Testis (tissue), 5 donors: ENCODE measurements at places on chromosomes 5 and 9.

DNA sequence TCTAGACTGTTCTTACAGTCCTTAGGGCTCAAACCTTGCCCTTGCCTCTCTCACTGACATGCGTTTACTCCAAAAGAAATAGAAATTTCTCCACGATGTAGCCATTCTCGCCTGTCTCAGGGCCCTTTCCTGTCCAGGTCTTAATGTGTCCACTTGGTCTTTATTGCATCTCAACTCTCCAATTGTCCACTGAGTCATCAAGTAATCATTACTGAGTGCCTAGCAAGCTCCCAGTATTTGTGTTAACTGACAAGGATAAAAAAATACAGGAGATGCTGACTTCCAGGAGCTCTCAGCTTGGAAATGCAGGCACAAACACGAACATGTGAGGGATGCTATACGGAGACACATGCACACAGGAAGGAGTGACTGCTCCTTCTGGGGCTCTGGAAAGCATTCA lies 147.3 kb downstream of the ARSB start:
- H3K27ac ChIP-seq: no peak overlapping the region
- no peaks in the 10 kb centered on the region for H3K27me3 ChIP-seq
- no peak overlapping the region for H3K4me3 ChIP-seq
- DNase-seq: no peak
- H3K36me3 ChIP-seq: no peaks in the 10 kb centered on the region
- H3K4me1 ChIP-seq: no peaks in the 10 kb centered on the region

GRCh38 chr9:90175257-90175656 lies 467.4 kb downstream of the DIRAS2 start:
- no peaks in the 10 kb centered on the region for H3K36me3 ChIP-seq
- no peaks in the 10 kb centered on the region for H3K27me3 ChIP-seq
- no peaks in the 10 kb centered on the region for H3K4me1 ChIP-seq

GRCh38 chr9:33703430-33704102 lies 91.8 kb upstream of the PRSS3 start:
- H3K4me3 ChIP-seq: no peak overlapping the region
- H3K36me3 ChIP-seq: no peaks in the 10 kb centered on the region
- DNase-seq: no peak
- no peaks in the 10 kb centered on the region for H3K27me3 ChIP-seq

DNA sequence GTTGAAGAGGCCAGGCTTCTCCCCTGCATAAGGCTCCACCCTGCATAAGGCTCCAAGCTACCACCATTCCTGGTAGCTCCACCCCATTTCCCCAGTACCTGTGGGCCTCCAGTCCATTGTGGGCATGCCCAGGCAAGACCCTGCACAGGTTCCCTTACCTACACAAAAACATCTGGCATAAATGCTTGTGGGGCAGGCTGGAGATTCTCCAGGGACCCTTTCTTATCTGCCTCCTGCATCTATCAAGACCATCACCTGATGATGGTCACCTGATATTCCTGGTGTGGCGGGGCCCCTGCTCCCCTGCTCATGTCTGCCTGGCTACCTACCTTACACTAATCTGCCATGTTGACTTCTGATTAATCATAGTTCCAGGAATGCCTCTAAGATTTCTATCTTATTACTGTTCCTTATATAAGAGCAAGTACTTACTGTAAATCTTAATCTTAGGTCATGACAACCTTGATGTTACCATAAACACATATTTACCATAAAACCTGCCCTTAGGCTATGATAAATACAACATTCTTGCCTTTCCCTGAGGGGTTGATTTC lies 41.0 kb downstream of the FGD3 start:
- no peaks in the 10 kb centered on the region for H3K27me3 ChIP-seq
- no peak overlapping the region for H3K27ac ChIP-seq
- H3K4me1 ChIP-seq: peaks cover 4% of the 10 kb centered on the region
- H3K4me3 ChIP-seq: no peak overlapping the region

GRCh38 chr9:125513668-125514413 lies 193.2 kb downstream of the MAPKAP1 start:
- H3K27ac ChIP-seq: no peak overlapping the region
- H3K4me1 ChIP-seq: no peaks in the 10 kb centered on the region
- no peak overlapping the region for H3K4me3 ChIP-seq

GRCh38 chr9:18333157-18333556 lies 140.8 kb upstream of the ADAMTSL1 start:
- DNase-seq: no peak
- no peak overlapping the region for H3K27ac ChIP-seq
- peaks cover 17% of the 10 kb centered on the region for H3K4me1 ChIP-seq
- H3K36me3 ChIP-seq: no peaks in the 10 kb centered on the region
- H3K27me3 ChIP-seq: no peaks in the 10 kb centered on the region
